NCI-H345 (cell line): ENCODE measurements at places on chromosomes 16 and 17.

DNA sequence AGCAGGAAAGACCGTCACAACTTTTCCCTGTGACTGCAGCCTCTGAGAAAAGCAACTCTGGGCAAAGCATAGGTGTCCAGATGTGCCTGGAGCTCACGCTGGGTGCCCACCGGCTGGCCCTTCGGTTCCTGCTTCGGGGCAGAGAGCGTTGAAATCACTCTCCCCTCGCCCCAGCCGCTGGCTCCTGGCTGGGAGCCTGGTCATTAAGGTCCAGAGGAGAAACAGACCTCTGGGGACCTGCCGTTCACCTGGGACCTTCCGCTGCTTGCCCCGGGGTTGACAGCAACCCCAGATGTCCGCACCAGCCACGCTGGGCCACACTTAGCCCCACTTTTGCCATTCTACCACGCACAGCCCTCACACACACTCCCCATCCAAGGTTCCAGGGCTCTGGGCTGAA lies 13.1 kb downstream of the MRM3 start:
- DNase-seq: no peak

GRCh38 chr17:57313097-57313835 lies 56.9 kb downstream of the MSI2 start:
- peak; percentile 44 for DNase-seq

- no peak for DNase-seq
These were observed 59.5 kb downstream of the RAI1 start for GRCh38 chr17:17740615-17741348.

GRCh38 chr17:14150619-14151018 lies 81.3 kb downstream of the COX10 start:
- no peak for DNase-seq

GRCh38 chr17:17206913-17207335 lies 791 bp upstream of the PLD6 start:
- DNase-seq: no peak

- DNase-seq: peak; percentile 22
These were observed 17.5 kb downstream of the MARCHF10 start for GRCh38 chr17:62790564-62790986.

DNA sequence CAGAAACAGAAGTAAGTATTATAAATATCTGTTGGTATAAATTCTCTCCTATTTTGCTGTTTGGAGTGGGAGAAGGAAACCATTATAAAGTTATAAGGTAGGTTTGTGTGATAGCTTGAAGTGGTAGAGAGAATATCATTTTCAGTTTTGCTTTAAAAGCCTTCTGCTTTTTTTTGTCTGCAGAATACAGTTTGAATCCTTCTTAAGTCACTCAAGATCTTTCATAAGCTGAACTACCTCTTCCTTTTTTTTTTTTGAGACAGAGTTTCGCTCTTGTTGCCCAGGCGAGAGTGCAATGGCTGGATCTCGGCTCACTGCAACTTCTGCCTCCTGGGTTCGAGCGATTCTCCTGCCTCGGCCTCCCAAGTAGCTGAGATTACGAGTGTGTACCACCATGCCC lies 9.0 kb downstream of the ATAD5 start:
- DNase-seq: no peak

DNA sequence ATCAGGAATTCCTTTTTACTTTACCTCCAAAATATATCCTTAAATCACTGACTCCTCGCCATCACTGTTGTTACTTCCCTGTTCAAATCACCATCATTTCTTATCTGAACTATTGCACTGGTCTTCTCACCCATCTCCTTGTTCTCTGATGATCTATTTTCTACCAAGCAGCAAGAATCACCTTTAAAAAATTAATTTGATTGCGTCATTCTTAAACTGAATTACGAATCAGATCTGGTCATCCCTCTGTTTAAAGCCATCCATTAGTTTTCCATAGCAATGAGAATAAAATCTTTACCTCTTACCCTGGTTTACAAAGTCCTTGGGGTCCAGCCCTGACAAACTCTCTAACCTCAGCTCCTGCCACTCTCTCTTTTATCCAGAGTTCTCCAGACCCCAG lies 14.6 kb downstream of the PCTP start:
- DNase-seq: no peak

DNA sequence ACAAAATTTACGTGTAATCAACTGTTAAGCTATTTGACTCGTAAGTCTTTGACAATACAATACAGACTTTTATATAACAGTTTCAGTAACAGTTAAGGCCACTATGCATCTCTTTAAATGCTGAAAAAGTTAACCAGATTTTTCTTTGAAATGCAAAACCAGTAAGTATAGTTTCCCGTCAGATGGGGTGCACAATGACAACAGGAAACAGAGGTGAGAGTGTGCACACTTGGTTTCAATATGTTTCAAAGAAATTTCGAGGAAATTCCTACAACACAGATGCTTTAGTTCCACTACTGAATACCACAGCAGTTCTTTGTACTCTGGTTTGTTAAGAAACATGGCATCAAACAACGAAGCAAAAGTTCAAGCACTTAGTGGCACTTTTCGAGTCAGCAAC lies 48.4 kb downstream of the RNF157 start:
- no peak for DNase-seq

DNA sequence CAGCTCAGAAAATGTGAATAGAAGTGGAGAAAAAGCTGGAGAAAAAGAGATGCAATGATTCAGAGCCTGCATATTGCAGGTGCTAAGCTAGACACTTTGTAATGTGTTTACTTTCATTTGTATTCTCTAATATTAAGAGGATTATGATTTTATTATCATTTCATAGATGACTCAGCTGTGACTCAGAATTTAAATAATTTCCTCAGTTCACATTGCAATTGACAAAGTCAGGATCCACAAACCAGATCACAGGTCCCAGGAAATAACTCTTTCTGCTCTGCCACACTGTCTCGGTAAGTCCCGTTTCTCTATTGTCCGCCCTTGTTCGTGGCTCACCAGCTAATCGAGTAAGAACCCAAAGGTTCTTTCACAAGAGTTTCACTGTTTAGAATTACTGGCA lies 235.4 kb upstream of the MON1B start:
- DNase-seq: no peak

GRCh38 chr17:61575983-61576382 lies 15.0 kb downstream of the NACA2 start:
- DNase-seq: no peak

DNA sequence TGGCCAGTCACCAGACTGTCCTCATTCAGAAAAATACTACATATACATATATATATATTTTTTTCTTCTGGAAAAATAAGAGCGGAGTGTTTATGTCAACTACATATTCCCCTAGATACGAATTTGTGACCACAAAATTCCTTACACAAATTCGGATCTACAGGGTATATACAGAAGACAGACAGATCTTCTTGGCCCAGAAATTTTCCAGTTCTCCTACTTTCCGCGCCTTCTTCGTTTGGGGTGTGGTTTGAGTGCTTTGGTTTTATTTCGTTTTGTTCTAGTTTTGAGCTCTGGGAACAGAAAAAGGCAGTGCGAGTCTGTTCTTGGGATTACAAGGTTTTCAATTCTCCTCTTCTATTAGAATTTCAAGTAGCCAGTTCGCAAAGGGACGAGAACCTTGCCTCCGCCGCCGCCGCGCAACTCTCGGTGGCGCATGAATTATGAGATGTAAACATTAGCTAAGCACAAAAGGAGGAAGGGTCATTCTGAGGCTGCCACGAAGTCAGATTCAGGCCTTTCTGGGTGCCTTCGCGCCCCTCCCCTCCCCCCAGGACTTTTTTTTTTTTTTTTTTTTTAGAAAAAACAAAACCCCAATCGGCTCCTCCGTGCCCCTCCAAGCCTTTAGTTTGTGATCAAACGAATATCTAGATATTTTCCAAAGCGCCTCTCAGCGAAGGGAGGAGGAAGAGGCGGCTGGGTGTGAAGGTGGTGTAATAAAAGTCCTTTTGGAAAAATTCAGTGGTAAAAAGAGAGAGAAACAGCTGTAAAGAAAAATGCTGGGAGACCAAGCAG lies 1.8 kb upstream of the HOXB4 start:
- DNase-seq: peak; percentile 6

GRCh38 chr17:4006745-4007211 lies 42.5 kb upstream of the ATP2A3 start:
- DNase-seq: no peak

- DNase-seq: no peak
These were observed 26.9 kb upstream of the PPM1E start for GRCh38 chr17:58728798-58729197.

GRCh38 chr17:45905814-45906213 lies 11.5 kb downstream of the MAPT start:
- no peak for DNase-seq

- no peak for DNase-seq
These were observed 868.1 kb downstream of the KCNJ2 start for GRCh38 chr17:71037386-71037785.

- DNase-seq: no peak
These were observed 3.9 kb downstream of the GAN start for GRCh38 chr16:81318711-81319110.

- DNase-seq: no peak
These were observed 26.2 kb upstream of the SLC5A11 start for GRCh38 chr16:24819462-24820040.

DNA sequence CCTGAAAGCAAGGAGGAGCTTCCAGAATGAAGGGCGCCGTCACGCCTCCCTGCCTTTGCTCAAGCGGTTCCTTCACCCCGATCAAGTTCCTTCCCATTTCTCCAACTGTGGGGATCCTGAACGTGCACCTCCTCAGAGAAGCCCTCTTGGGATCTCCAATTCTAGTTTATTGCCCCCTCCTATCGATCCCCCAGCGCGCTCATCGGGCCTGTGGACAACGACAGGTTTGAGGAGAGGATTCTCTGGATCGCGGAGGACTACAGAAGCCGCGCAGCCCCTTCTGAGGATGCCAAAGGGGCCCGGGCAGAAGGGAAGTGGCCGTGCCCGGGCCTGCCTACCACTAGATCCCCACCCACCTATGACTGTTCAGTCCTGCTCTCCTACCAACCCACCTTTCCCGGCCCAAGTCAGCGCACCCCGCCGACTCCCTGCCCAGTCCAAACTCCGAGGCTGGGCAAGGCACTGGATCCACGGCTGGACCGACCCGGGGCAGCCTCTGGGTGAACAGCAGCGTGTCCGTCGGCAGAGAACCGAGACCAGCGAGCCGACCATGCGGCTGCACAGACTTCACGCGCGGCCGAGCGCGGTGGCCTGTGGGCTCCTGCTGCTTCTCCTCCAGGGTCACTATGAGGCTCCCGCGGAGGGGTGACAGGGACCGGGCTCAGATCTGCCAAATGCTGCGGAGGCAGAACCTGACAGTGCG lies 12.8 kb upstream of the CES3 start:
- no peak for DNase-seq

DNA sequence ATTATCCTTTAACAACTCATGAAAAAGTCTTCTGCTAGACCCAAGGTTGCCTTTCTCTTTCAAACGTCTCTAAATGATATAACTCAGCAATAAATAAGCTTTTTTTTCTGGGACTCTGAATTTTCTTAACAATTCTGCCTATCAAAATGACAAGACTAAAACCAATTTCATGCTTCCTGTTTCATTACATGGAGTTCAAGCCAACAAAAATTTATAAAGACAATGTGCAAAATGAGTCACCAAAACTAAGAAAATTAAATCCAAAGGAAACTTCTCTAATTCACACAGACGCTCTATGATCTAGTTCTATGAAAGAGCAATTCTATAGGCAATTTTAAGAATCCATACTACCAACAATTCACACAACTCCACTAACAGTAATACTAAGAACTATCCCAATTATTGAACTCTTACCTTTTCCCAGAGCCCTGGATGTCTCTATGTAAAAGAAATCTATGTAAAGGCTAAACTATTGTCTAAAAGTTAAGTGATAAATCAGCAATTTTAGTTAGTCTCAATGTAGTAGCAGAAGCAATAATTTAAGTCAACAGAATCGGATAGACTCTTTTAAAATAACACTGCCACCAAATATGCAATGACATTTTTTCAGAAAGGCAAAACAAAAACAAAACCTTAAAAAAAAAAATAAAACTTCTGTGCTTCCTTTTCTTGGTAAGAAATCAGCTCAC lies 44.2 kb downstream of the ZZEF1 start:
- DNase-seq: no peak

- no peak for DNase-seq
These were observed 4.4 kb downstream of the SNX20 start for GRCh38 chr16:50676684-50677225.

DNA sequence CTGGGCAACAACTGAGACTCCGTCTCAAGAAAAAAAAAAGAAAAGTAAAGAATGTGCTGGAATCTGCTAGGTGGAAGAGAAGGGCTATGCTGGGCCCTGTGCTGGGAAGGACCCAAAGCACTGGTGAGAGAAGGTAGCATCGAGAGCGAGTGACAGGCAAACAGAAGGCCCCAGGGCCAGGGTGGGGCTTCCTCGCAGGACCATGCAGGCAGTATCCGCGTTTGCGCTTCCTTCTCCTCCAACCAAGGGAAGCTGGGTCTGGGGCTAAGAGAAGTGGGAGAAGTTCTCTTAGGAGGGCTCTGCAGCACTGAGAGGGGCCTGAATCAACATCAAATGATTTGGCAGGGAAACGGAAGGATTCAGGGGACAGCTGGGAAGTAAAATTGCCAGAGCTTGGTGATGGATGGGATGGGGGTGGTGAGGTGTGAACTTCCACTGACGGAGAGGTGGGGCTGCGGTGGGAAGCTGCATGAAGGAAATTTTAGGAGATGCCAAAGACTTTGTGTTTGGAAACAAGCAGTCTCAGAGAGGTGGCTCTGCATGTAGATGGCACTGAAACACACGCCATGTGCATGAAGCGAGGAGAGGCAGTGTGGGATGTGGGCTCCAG lies 5.2 kb upstream of the ECI1 start:
- no peak for DNase-seq
